Effector memory CD8-positive, alpha-beta T cell (primary cell): ENCODE measurements at places on chromosomes 12 and 14.
A peak's percentile ranks its signal among the peaks of the same experiment; 100 is the strongest.

GRCh38 chr14:64438181-64438841, 27.0 kb upstream of the AKAP5 start:
- DNase-seq = no peak

DNA sequence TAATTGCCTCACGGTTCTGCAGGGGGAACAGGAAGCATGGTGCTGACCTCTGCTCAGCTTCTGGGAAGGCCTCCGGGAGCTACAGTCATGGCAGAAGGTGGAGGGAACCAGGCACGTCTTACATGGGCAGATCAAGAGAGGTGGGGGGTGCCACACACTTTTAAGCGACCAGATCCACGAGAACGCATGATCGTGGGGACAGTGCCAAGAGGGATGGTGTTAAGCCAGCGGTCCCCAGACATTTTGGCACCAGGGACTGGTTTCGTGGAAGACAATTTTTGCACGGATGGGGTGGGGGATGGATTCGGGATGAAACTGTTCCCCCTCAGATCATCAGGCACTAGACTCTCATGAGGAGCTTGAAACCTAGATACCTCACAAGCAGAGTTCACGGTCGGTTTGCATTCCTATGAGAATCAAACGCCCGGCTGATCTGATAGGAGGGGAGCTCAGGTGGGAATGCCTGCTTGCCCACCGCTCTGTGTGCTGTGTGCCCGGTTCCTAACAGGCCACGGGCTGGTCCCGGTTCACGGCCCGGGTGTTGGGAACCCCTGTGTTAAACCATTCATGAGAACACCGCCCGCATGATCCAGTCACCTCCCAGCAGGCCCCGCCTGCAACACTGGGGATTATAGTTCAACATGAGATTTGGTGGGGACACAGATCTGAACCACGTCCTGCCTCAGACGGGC, 96.9 kb downstream of the ADGRD1 start:
- DNase-seq = no peak

DNA sequence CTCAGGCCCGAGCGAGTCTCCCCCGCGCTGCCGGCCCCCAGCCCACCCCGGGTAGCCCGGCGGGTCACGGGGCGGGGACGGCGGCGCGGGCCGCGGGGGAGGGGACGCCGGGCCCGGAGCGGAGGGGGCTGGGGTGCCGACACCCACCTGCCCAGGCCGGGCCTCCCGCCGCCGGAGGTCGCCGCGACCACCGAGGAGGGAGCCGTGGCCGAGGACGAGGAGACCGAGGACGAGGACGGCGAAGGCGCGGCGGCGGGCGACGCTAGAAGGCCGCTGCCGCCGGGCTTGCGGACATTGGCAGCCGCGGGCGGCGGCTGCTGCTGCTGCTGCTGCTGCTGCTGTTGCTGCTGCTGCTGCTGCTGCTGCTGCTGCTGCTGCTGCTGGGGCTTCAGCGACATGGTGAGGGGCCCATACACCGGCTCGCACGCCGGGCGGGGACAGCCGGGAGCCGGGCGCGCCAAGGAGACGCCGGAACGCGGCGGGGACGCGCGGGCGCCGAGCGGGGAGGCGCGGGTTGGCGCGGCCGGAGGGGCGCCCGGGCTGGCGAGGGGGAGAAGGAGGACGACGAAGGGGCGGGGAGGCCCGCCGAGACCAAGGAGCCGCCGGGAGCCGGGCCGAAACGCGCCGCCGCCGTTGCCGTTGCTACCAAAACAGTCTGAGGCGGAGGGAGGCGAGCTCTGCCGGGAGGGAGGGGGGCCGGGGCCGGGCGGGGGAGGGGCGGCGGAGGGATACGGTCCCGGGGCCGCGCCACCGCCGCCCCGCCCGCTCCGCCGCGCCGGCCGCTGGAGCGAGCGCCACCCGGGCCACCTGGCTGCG, at the start of gene ATXN2:
TSS of gene ATXN2 (minus strand) at position 679 of the 816 bp plus-strand sequence. CDS start at position 398, 281 bp downstream.
- DNase-seq = no peak

- peak; percentile 18 for DNase-seq
These were observed 19.4 kb upstream of the PTGDR start for GRCh38 chr14:52248057-52248456.

- no peak for DNase-seq
These were observed 10.2 kb upstream of the ACSM4 start for GRCh38 chr12:7293670-7294069.

GRCh38 chr12:2083561-2083960, 30.8 kb downstream of the CACNA1C start:
- DNase-seq = no peak

GRCh38 chr14:72747652-72748051, 146.2 kb downstream of the DPF3 start:
- DNase-seq = no peak

DNA sequence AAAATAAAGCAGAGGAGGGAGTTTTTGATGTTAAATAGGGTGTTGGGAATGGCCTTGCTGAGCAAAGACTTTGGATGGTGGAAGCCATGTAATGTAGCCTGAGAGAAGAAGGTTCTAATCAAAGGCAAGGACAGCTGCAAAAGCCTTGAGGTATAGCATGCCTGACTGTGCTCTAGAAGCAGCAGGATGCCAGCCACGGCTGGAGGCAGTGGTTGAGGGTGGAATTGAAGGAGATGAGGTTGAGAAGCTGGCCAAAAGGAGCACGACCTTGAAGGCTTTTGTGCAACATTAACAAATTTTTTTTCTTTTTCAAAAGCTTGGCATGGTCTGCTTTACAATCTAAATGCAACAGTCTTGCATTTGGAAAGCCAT, 42.3 kb upstream of the CSRP2 start:
- no peak for DNase-seq

- no peak for DNase-seq
These were observed 40.7 kb upstream of the KIF21A start for GRCh38 chr12:39483597-39483996.
